Myocyte (in vitro differentiated cells): ENCODE measurements at places on chromosomes 7 and 10. TPM values are rescaled to one million over a fixed set of nuclear protein-coding genes. Genes with fewer than 3 reads are reported as not detected.

The TMEM213 gene
- total RNA-seq, result not detected in 2 replicates

The MSRB2 gene
- 21.4 and 22.2 TPM in 2 replicates for total RNA-seq

The PNLIPRP3 gene
- 0.56 and 0.99 TPM in 2 replicates for total RNA-seq

The SFXN2 gene
- total RNA-seq, result 0.57 and 1.3 TPM in 2 replicates

The EPHA1 gene
- total RNA-seq, result not detected in 2 replicates
